ENCODE measurements at places on chromosomes 4 and X.

DNA sequence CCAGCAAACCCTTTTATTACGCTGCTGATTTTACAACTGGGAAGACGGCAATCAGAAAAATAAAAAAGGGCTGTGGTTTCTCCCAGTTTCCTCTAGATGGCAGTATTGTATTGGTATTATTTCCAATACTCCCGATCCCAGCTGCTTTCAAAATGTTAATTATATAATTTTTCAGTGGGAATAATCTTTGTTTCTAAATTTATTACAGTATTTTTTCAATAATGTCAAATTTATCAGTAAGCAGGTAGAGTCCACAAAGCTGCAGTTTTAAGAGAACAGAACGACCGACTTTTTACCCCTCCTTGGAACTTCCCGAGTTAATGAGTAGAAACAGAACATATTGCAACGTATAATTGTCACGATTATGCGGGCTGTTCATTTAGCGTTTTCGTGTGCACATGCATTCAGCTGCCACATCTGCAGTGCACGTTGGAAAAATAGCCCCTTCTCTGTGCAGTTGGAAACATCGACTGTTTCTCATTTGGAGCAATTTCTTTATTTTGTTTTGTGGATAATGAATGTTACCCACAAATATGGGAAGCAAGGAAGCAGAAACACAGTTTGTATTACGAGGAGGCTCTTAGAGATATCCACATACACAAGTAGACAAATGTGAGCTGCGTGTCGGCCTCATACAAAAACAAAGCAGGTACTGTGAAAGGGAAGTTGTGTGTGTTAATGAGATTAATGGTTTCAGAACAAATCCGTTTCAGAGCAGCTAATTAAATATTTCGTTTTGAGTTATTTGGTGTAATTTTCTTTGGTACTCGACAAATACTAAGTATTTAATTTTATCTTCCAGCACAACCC is 188.0 kb downstream of the STIM2 start:
- DNase-seq: peak; percentile 24

- DNase-seq: no peak
These were observed 54.1 kb upstream of the TMEM33 start for GRCh38 chr4:41880840-41881831.

GRCh38 chrX:39065051-39065871 is 264.0 kb downstream of the MID1IP1 start:
- peak; percentile 41 for DNase-seq

DNA sequence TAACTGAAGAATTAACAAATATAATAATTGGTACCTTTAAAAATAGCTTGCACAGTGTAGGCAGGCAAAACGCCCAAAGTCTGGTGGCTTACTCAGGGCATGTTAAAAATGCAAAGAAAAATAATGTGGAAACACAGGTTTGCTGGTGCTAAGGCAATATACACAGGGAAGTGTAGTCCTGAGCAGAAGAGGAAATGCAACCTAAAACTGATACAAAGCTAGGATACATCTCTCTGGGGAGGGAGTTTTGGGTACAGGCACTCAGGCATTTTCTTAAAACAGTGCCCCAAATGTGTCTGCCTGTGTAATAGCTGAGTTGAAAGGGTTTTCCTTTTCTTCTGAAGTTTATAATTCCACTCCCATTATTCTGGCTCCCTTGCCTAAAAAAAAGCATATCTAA is 47.4 kb downstream of the TMPRSS11E start:
- no peak for DNase-seq
